ENCODE measurements at places on chromosomes 1 and 21. TPM values are rescaled to one million over a fixed set of nuclear protein-coding genes. Genes with fewer than 3 reads are reported as not detected.

DNA sequence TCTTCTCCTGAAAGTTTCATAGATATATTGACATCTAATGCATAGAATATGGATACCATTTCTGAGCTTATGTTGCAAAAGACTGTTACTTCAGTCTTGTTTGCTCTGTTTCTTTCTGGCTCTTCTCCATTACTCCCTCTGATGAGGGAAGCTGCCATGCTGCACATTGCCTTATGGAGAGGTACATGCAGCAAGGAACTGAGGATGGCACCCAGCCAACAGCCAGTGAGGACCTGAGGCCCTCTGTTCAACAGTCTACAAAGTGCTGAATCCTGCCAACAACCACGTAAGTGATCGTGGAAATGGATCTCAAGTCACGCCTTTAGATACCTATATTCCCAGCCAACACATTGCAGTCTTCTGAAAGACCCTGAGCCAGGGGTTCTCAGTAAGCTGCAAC is 66.6 kb upstream of the ADAMTS5 start:
- no peaks in the 10 kb centered on the region for H3K4me1 ChIP-seq
- no peaks in the 10 kb centered on the region for H3K36me3 ChIP-seq
- H3K27me3 ChIP-seq, result no peaks in the 10 kb centered on the region
- no peak overlapping the region for H3K27ac ChIP-seq
- no peak overlapping the region for H3K4me3 ChIP-seq

DNA sequence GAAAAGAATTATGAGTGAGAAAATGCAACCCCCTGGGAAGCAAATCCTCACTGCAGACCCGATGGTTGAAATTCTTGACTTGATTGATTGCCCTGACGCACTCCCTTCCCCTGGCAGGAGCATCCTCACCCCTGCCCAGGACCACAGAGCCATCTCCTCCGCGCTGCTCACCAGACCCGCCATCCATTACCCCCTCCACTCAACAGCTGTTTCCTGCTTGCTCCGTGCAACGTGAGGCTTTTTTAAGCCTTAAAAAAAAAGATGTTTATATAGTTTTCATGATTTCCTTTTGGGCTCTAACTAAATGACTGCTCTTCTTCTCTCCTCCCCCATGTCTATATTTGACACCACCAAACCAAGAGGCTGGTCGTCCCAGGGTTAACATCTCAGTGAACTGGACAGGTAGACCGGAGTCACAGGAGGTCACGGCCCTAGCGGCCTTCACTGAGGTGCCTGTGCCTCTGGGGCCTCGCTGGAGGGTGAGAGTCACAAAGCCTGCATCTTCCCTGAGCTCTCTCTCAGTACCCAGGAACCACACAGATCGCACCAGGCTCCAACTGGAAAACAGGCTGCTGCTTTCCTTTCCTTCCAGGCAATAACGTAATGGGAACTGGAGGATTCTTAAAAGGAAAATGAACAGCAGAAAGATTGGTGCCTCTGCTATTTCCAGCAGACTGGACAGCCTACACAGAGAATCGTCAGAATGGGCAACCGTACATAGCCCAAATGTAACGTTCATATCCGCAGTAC is 49.8 kb downstream of the ZBTB18 start:
- no peak for DNase-seq
- H3K4me3 ChIP-seq, result no peak overlapping the region
- H3K4me1 ChIP-seq, result peaks cover 9% of the 10 kb centered on the region
- no peaks in the 10 kb centered on the region for H3K27me3 ChIP-seq
- H3K36me3 ChIP-seq, result no peaks in the 10 kb centered on the region
- H3K27ac ChIP-seq, result no peak overlapping the region

GRCh38 chr1:30976143-30976542 is 67.6 kb upstream of the SDC3 start:
- no peak overlapping the region for H3K27ac ChIP-seq
- no peak for DNase-seq
- H3K4me1 ChIP-seq, result peaks cover 3% of the 10 kb centered on the region
- H3K27me3 ChIP-seq, result no peaks in the 10 kb centered on the region

- no peak for DNase-seq
- no peak overlapping the region for H3K4me3 ChIP-seq
- no peaks in the 10 kb centered on the region for H3K4me1 ChIP-seq
Observed at GRCh38 chr1:73759011-73759410, 439.0 kb downstream of the LRRIQ3 start.

DNA sequence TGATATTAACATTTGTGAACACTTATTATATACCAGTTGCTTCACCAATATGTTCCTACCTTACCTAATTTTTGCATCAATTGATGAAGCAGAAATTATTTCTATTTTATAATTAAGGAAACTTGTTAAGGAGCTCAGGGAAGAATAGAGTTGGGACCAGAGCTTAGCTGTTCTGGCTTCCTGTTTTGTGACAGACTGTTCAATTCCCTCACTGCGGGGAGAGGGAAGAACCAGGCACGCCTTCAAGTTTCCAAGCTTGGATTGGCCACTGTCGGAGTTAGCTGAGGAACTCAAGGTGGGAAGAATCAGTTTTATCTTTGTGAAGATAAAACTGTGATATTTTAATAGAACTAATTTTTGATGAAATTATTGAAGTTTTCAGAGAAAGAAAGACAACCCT is 142.3 kb upstream of the LMO4 start:
- H3K27me3 ChIP-seq, result no peaks in the 10 kb centered on the region
- H3K27ac ChIP-seq, result no peak overlapping the region
- DNase-seq, result no peak
- no peak overlapping the region for H3K4me3 ChIP-seq
- no peaks in the 10 kb centered on the region for H3K36me3 ChIP-seq

DNA sequence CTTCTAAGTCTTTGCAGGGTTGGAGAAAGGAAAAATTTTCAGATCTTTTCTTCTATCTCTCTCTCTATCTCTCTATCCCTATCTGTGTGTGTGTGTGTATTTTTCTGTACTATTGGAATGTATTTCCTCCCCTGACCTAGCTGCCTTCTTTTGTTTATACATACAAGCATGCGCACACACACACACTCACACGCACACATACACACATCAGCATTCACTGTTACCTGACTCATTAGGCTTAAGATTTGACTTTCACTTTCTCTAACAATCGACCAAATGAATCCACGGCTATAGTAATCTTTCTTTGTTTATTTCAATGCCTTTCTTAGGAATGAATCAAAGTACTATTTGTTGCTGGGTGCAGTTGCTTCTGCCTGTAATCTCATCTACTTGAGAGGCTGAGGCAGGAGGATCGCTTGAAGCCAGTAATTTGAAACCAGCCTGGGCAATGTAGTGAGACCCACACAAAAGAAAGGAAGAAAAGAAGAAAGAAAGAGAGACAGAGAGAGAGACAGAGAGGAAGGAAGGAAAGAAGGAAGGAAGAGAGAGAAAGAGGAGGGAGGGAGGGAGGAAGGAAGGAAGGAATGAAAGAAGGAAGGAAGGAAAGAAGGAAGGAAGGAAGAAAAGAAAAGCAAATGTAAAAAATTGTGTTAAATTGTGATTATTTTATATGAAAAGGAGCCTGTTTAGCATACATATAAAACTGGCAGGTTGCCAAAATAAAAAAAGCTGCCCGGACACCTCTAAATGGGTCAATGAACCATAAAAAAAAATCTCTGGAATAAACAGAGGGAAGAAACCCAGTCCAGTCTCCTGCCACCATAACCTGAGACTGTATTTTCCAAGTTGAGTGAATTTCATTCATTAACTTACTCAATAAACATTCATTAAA is 206.8 kb downstream of the ZNF326 start:
- no peak overlapping the region for H3K4me3 ChIP-seq
- H3K27me3 ChIP-seq, result peaks cover 15% of the 10 kb centered on the region
- H3K4me1 ChIP-seq, result peaks cover 60% of the 10 kb centered on the region
- no peaks in the 10 kb centered on the region for H3K36me3 ChIP-seq

DNA sequence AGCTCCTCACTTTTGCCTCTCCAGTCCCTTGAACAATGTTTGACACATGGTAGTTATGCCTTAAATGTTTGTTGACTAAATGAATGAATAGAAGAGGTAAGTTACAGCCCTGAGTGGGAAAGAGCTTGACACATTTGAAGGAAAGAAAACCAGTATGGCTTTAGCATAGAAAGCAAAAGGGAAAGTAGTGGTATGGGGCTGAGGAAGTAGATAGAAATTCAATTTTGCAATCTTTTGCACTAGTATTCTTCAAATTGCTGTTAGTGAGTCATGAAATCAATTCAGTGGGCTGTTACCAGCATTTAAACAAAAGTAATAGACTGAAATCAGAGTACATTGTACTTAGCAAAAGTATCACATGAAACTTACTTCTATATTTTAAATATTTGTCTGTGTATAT is 21.1 kb downstream of the PLA2G4A start:
- H3K4me1 ChIP-seq, result no peaks in the 10 kb centered on the region
- no peak for DNase-seq
- no peaks in the 10 kb centered on the region for H3K36me3 ChIP-seq
- no peak overlapping the region for H3K4me3 ChIP-seq

The TRIM58 gene
- total RNA-seq, result 0.09 TPM

The ZNF683 gene
- total RNA-seq, result not detected

- no peak overlapping the region for H3K4me3 ChIP-seq
- no peaks in the 10 kb centered on the region for H3K4me1 ChIP-seq
- H3K27ac ChIP-seq, result no peak overlapping the region
- no peaks in the 10 kb centered on the region for H3K36me3 ChIP-seq
- DNase-seq, result no peak
Observed at GRCh38 chr1:245462161-245462560, 307.4 kb downstream of the KIF26B start.

DNA sequence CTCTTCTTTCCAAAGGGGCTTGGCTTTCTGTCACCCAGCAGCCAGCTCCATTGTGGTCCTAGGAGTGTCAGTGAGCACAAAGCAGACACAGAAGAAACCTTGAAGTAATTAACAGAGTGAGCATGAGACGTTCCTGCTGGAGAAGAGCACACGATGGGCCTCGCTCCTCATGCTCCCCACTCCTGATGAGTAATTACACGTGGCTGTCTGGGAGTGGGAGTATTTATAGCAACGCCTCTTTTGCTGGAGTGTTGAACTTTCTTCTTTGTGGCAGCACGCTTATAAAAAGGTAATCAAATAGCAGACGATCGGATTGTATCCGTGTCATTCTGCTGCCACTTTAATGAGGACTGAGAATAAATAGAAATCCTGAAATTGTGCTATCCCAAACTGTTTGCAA is 185.8 kb downstream of the CAMTA1 start:
- no peak for DNase-seq
- H3K36me3 ChIP-seq, result no peaks in the 10 kb centered on the region
- peaks cover 12% of the 10 kb centered on the region for H3K4me1 ChIP-seq
- no peak overlapping the region for H3K4me3 ChIP-seq
- H3K27ac ChIP-seq, result no peak overlapping the region

- no peak overlapping the region for H3K27ac ChIP-seq
- no peaks in the 10 kb centered on the region for H3K4me1 ChIP-seq
- H3K4me3 ChIP-seq, result no peak overlapping the region
Observed at GRCh38 chr1:201603613-201604232, 64.8 kb downstream of the NAV1 start.

- no peaks in the 10 kb centered on the region for H3K27me3 ChIP-seq
- H3K27ac ChIP-seq, result no peak overlapping the region
- H3K36me3 ChIP-seq, result no peaks in the 10 kb centered on the region
- H3K4me3 ChIP-seq, result no peak overlapping the region
- H3K4me1 ChIP-seq, result no peaks in the 10 kb centered on the region
Observed at GRCh38 chr1:55232448-55233144, 17.4 kb upstream of the USP24 start.

DNA sequence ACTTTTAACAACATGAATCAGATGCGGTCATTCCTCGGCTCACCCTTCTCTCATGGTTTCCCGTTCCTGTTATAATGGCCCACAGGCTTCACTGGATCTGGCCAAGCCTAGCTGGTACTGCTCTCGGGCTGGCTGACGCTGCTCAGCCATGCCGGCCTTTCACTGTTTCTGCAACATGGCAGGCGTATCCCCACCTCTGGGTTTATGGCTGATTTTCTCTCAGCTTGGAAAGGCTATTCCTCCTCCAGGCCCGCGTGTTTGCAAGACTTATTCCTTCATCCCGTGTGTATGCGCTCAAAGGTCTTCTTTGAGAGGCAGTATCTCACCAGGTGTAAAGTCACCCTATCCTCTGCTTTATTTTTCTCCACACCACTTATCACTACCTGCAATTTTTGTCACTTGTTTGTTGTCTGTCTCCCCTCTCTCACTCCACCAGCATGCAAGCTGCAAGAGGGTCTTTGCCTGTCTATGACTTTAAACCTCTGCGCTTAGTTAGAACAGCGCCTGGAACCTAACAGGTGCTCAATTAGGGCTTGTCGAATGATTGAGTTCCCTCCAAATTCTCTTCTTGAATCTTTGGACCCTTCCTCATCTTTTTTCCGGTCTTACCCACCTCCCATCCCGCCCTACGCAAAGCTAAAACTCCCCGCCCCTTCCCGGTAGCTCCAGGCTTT is 491 bp upstream of the RAP1A start:
- H3K27ac ChIP-seq, result no peak overlapping the region
- DNase-seq, result no peak
- H3K36me3 ChIP-seq, result no peaks in the 10 kb centered on the region
- H3K27me3 ChIP-seq, result no peaks in the 10 kb centered on the region
- H3K4me3 ChIP-seq, result peak overlapping the region; percentile 54

The GJB4 gene
- not detected for total RNA-seq

The APOBEC4 gene
- total RNA-seq, result not detected

The FGR gene
- total RNA-seq, result not detected

GRCh38 chr21:46307625-46308024 is 16.0 kb downstream of the C21orf58 start:
- peaks cover 3% of the 10 kb centered on the region for H3K36me3 ChIP-seq
- no peak overlapping the region for H3K4me3 ChIP-seq
- no peaks in the 10 kb centered on the region for H3K4me1 ChIP-seq

- H3K4me3 ChIP-seq, result no peak overlapping the region
- no peaks in the 10 kb centered on the region for H3K27me3 ChIP-seq
- no peak for DNase-seq
- no peaks in the 10 kb centered on the region for H3K36me3 ChIP-seq
- H3K4me1 ChIP-seq, result no peaks in the 10 kb centered on the region
Observed at GRCh38 chr1:234265861-234266260, 107.4 kb upstream of the COA6 start.

DNA sequence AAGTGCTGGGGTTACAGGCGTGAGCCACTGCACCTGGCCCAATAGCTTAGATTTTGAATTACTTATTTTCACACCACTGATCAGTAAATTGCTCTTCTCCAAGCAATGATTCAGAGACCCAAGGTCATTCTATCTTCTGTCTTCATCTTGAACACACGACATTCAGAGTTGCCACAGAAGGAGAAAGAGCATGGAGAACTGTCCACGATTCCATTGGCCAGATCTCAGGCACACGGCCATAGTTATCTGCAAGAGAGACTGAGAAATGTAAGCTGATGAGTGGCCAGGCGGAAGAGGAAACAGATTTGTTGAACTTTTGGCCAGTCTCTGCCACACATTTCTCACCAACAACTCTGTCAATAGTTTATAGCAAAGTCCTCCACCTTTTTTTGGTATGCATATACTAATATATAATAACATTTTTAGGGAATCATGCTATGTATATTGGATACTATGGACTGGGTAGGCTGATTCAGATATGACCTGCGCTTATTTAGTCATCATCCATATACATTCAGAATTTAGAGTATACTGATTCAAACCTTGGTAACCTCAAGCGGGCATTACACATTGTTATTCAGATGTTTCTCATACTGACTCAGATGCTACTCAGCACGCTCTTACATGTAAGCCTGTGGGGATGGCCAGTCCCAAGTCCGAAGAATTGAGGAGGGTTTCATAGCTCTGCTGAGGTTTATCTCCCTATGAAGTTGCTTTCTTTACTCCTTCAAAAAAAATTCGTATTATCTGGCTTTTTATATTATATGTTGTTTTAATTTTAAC is 25.5 kb upstream of the CAP1 start:
- H3K27me3 ChIP-seq, result no peaks in the 10 kb centered on the region
- no peak overlapping the region for H3K4me3 ChIP-seq
- H3K27ac ChIP-seq, result no peak overlapping the region
- H3K36me3 ChIP-seq, result no peaks in the 10 kb centered on the region
- no peaks in the 10 kb centered on the region for H3K4me1 ChIP-seq

The CFAP107 gene
- total RNA-seq, result not detected
